Breast epithelium (tissue), 4 donors: ENCODE measurements at places on chromosomes 2 and 18. TPM values are rescaled to one million over a fixed set of nuclear protein-coding genes. Genes with fewer than 3 reads are reported as not detected.

SETBP1 gene
- total RNA-seq, result 26.2 TPM

SPATS2L gene
- total RNA-seq, result 61.3 TPM

KANSL1L gene
- total RNA-seq, result 52.8 TPM

GPR55 gene
- not detected for total RNA-seq

HOXD8 gene
- 13.8 TPM for total RNA-seq

PROKR1 gene
- 0.66 TPM for total RNA-seq

ST8SIA5 gene
- not detected for total RNA-seq

CAPN14 gene
- total RNA-seq, result 0.44 TPM

DNA sequence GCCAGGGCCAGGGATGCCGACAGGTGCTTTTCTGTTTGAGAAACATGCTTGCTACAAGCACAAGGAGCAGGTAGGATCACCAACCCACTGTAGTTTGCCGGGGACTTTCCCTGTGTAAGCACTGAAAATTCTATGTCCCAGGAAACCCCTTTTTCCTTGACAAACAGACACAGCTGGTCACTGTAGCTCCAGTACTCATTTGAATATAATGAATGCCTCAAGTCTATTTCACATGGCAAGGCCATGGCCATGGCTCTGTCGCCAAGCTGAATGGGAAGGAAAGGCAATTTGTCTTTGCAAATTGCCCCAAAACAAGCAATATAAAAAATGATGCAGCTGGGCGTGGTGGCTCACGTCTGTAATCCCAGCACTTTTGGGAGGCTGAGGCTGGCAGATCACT lies 49.6 kb upstream of the IGFBP2 start:
- no peaks in the 10 kb centered on the region for H3K27me3 ChIP-seq
- H3K4me3 ChIP-seq, result no peak overlapping the region
- H3K4me1 ChIP-seq, result no peaks in the 10 kb centered on the region
- H3K36me3 ChIP-seq, result no peaks in the 10 kb centered on the region
- H3K27ac ChIP-seq, result peak overlapping the region; percentile 36
- no peak for DNase-seq

DNA sequence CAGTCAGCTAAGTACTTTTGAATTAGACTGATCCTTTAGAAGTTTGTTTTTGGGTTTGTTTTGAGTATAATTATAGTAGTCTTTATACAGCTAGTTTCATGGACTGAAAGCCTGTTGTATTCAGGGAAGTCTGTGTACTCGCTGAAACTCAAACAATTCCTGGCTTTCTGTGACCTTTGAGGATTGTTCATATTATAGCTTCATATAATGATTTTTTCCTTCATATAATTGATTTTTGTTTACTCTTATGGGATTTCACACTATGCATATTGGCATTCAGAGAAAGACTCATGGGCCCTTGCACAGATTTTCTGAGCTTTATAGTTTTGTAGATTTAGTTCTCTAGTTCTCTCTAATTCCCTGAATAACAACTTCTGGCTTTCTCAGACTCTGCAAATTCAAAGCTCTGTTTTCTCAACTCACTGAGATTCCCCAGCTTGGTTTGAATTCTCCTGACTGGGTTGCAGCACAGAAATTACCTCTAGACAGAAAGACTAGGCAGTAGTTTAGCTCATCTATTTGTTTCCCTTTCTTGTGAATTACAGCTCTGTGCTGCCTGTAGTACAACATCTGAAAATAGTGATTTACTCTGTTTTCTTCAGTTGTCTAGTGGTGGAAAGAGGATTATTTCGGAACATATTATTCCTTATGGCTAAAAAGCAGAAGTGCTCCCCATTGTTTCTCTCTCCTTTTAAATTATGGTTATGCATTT lies 495.9 kb upstream of the CNTNAP5 start:
- no peak for DNase-seq
- no peaks in the 10 kb centered on the region for H3K36me3 ChIP-seq

DNA sequence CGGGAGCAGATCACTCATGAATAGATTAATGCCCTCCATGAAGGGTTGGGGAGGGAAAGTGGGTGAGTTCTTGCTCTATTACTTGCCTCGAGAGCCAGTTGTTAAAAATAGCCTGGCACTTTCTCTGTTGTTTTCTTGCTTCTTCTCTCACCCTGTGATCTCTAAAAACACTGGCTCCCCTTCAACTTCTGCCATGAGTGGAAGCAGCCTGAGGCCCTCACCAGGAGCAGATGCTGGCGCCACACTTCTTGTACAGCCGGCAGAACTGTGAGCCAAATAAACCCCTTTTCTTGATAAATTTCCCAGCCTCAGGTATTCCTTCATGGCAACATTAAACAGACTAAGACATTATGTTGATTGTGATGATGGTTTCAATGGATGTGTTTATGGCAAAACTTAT lies 307.0 kb downstream of the PIEZO2 start:
- no peaks in the 10 kb centered on the region for H3K4me1 ChIP-seq
- no peak overlapping the region for H3K27ac ChIP-seq
- H3K4me3 ChIP-seq, result no peak overlapping the region

- DNase-seq, result no peak
- peaks cover 24% of the 10 kb centered on the region for H3K4me1 ChIP-seq
- H3K27ac ChIP-seq, result no peak overlapping the region
- no peak overlapping the region for H3K4me3 ChIP-seq
- no peaks in the 10 kb centered on the region for H3K27me3 ChIP-seq
- no peaks in the 10 kb centered on the region for H3K36me3 ChIP-seq
Measured at GRCh38 chr2:46701152-46701551, 214.5 kb downstream of the MCFD2 start.

DNA sequence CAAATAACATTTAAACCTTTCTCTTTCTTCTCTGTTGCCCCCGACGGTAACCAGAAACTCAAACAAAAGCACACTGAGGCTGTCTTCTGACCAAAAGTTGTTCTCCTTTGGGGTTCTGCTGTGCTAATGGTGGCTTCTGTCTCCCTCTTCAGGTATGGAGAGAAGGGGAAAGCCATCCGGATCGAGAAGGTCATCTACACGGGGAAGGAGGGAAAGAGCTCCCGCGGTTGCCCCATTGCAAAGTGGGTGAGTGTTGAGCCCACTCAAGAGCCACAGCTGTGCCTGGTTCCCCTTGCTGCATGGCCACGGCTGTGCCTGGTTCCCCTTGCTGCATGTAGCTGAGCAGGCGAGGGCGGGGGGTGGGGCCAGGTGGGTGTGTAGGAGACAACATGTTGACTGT lies 67.4 kb downstream of the BOLA3 start:
- DNase-seq, result no peak
- H3K27ac ChIP-seq, result no peak overlapping the region
- H3K27me3 ChIP-seq, result no peaks in the 10 kb centered on the region
- no peak overlapping the region for H3K4me3 ChIP-seq
- no peaks in the 10 kb centered on the region for H3K36me3 ChIP-seq

DNA sequence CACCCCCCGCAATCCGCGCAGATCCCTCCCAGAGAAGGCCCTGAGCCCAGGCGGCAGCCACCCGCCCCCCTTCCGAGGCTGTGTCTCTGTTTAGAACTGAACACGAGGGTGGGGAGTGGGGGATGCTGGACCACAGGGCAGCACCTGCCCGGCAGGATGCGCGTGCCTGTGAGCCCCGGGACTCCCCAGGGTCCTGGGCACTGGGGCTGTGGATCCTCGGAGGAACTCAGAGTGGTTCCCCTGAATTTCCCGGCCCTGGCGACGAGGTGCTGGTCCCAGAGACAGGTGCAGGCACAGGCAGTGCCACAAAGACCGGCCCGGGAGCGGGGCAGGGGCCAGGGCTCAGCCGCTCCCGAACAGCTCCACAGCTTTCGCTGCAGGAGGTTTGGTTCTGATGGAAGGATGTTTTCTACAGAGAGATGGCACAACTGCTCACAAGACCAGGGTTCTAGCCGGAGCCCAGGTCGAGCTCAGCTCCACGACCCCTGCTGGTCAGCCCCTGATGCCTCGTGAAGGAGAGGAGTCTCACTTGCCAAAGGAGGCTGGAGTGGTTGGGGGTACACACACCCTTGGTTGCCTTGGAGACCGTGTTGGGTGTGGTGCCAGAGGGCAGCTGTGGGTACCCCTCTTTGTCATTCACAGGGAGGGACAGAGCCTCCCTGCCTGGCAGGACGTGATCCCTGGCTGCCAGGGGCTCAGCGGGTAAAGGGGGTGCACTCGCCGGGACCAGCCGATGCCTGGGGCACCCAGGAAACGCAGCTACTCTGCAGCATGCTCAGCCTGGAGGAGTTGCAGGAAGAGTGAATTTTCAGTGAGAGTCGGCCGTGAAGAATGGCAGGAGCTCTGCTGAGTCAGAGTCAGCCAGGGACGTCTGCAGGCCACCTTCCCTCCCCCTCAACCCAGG lies 4.4 kb upstream of the NEU4 start:
- H3K27me3 ChIP-seq, result peaks cover 23% of the 10 kb centered on the region
- DNase-seq, result no peak
- H3K4me3 ChIP-seq, result peak overlapping the region; percentile 69
- H3K36me3 ChIP-seq, result no peaks in the 10 kb centered on the region
- H3K27ac ChIP-seq, result no peak overlapping the region
- H3K4me1 ChIP-seq, result no peaks in the 10 kb centered on the region

GRCh38 chr2:168355121-168355520 lies 101.0 kb upstream of the CERS6 start:
- H3K27me3 ChIP-seq, result no peaks in the 10 kb centered on the region
- peaks cover 10% of the 10 kb centered on the region for H3K4me1 ChIP-seq
- DNase-seq, result peak; percentile 24
- H3K36me3 ChIP-seq, result no peaks in the 10 kb centered on the region

DNA sequence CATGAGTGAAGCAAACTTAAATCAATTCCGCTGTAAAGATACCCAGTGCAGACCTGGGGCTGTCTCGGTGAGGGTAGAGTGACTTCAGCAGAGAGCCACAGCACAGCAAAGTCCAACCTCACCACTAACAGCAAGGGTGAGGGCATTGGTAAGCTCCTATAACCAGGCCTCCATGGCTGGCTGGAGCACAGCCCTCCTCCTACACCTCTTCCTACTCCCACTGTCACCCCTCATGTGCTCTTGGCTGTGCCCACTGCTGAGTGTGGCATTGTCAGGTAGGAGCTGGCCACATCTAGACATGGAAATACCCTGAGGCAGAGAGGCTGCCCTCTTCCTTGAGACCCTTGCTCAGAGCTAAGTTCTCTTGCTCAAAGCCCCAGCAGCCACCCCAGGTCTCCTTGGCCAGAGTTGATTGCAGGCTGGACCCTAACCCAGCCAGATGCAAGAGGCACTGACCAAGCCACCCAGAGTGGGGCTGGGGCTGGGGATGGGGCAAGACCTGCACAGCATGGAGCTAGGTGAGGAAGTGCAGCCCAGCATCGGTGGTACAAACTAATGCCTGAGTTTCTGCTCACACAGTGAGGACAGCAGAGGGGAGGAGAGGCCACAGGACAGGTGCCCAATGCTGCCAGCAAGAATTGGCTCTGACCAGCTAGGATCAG lies 77.6 kb upstream of the RAB6C start:
- no peak for DNase-seq
- no peak overlapping the region for H3K27ac ChIP-seq
- H3K27me3 ChIP-seq, result no peaks in the 10 kb centered on the region
- H3K4me1 ChIP-seq, result no peaks in the 10 kb centered on the region
- H3K36me3 ChIP-seq, result no peaks in the 10 kb centered on the region
- no peak overlapping the region for H3K4me3 ChIP-seq

DNA sequence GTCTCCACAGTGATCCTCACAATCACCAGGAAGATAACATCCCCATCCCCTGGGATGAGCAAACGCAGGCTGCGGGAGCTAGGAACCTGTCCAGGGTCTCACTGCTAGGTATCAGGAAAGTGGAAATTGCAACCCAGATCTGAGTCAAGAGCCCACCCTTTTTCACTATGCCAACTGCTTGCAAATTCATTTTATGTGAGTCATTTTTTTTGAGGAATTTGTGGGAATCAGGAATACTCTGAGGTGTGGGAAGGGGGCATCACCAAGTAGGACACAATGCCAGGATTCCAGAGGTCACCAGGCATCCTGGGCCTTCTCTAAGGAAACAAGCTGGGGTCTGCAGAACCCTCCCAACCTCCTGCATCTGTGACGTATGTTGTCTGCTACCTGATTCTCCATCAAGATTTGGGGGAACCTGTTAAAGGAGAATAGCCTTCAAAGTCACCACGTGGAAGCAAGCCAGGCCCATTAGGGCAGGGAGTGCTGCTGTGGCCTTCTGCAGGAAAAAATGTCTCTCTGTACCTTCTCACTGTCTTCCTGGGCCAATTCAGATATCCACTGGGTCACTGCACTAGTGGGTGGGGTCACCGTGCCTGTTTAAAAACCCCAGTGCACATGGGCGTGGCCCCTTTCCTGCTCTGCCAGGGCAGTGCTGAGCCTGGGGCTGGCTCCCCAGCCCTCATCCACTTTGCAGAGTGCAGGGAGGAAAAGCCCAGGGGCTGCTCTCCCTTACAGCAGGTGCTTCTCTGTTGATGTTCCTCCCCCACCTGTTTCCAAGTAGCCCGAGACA lies 50.2 kb downstream of the MCFD2 start:
- no peak for DNase-seq
- H3K4me1 ChIP-seq, result no peaks in the 10 kb centered on the region
- H3K4me3 ChIP-seq, result no peak overlapping the region
- peaks cover 2% of the 10 kb centered on the region for H3K27me3 ChIP-seq
- H3K27ac ChIP-seq, result no peak overlapping the region

GRCh38 chr2:11533278-11534070 lies at the start of gene GREB1:
GREB1 (plus strand) TSS chr2:11534045; CDS start chr2:11556615, 22,570 bp downstream.
- H3K27ac ChIP-seq, result no peak within 1 kb of the TSS
- no peak within 1 kb of the TSS for H3K4me3 ChIP-seq
- no peak for DNase-seq
- no peaks in the 10 kb centered on the region for H3K4me1 ChIP-seq
- H3K27me3 ChIP-seq, result no peaks in the 10 kb centered on the region

DNA sequence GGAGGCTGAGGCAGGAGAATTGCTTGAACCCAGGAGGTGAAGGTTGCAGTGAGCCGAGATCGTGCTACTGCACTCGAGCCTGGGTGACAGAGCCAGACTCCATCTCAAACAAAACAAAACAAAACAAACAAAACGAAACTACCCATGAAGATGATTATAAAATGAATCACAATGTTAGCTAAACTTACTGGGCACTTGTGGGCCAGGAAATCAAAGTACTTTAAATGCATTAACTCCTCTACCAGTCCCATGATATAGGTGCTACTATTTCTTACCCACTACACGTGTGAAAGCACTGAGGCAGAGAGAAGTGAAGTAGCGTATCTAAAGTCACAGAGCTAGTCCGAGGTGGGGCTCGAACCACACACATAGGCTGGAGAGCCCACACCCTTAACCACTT lies 53.6 kb downstream of the POLE4 start:
- H3K4me1 ChIP-seq, result no peaks in the 10 kb centered on the region
- no peaks in the 10 kb centered on the region for H3K27me3 ChIP-seq
- no peak overlapping the region for H3K4me3 ChIP-seq
- DNase-seq, result no peak
- H3K36me3 ChIP-seq, result no peaks in the 10 kb centered on the region

DNA sequence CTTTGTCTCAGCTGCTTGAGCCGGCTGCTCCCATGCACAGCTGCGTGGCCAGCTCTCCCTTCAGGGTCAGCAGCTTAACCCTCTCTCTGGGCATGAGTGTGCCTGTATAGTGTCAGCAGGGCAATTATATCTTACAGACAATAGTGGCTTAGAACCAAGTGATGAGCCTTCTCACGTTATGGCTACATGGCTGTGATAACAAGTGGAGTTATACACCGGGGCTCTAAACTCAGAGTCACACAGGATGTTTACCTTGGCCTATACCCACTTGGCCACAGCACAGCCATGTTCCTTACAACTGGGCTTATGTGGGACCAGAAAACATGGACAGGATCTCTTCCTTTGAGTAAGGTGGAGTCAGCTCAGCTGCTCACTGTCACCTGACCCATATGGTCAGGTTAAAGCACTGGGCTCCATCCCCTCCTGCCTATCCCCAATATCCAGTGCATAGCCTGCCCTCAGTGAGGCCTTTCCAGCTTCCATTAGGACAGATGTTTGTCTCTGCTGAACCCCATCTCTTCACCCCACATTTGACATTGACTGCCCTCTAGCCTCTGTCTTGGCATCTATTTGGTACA lies 294.2 kb upstream of the NCKAP5 start:
- no peak overlapping the region for H3K4me3 ChIP-seq
- DNase-seq, result no peak
- no peak overlapping the region for H3K27ac ChIP-seq
- peaks cover 5% of the 10 kb centered on the region for H3K27me3 ChIP-seq
- H3K36me3 ChIP-seq, result no peaks in the 10 kb centered on the region
- H3K4me1 ChIP-seq, result no peaks in the 10 kb centered on the region
